ENCODE measurements at places on chromosomes 11 and 22. TPM values are rescaled to one million over a fixed set of nuclear protein-coding genes. Genes with fewer than 3 reads are reported as not detected.

Gene CAPN5
- total RNA-seq: 9.5 TPM

Gene TCIRG1
- 35.5 TPM for total RNA-seq

DNA sequence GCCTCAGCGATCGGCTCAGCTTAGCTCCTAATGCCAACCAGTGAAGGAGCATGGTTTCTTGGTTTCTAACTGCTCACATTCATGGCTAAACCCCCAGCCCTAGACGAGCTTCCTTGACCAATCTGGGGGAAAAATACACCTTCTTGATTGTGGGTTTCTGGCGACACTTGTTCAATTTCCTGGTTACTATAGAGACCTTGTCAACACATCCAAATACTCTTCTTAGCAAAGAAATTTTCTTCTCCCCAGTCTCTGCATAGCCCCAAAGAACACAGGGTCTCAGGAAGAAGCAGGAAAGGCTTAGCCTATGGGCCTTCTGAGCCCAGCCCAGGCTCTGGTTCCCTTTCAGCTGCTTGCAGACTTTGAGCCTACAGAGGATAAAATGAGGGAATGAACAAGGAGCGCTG, 88.5 kb upstream of the SYT13 start:
- no peak for DNase-seq

- DNase-seq: no peak
Observed at GRCh38 chr22:37418627-37419369, 8.5 kb downstream of the ELFN2 start.

- no peak for DNase-seq
Observed at GRCh38 chr22:43819931-43820640, 8.0 kb upstream of the EFCAB6 start.

DNA sequence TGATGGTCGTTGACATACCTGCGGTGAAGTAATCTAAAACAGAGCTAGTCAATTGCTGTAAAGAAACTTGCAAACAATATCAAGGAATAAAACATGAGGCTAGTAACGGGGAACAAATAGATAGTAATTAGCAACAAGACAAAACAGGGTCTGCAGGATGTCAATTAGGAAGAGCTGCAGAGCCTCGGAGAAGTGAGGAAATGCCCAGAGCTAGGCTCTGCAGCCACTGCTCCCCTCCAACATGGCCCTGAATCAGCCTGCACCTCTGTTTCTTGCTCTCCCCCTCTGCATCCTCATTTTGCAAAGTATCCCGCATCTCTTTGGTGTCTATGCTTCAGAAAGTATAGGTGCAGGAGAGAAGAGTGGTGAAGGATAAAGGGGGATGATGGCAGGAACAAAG, 507.4 kb upstream of the FAT3 start:
- DNase-seq: no peak

DNA sequence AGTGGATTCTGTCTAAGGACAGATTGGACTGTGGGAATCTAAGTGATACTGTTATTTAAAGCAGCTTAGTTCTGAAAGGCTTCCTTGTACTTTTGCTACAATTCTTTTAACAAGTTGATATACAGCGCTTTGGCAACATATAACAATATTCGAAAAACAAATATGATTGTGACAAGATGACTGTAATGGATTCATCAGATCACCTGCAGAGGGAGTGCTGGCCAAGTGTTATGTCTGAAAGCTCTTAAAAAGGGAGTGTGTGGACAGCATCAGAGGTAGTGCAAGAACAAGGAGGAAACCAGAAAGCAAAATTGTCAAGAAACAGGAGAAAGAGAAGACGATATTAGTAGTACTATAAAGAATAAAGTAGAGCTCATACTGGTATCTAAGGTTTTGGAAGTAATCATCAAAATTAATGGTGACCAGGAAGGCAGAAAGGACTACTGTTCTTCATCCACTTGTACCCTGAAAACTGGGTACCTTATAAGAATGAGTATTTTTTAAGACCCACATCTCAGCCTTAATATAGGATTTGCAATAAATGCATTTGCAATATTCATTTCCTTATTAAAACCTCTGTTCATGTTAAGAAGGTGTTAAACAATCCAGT, 1112.0 kb upstream of the CCDC90B start:
- DNase-seq: no peak
